ENCODE measurements at places on chromosomes 3 and 15.

GRCh38 chr3:8669019-8669418 is 24.4 kb upstream of the SSUH2 start:
- no peak for DNase-seq

GRCh38 chr3:188926741-188927511 is 244.8 kb upstream of the TPRG1 start:
- no peak for DNase-seq

DNA sequence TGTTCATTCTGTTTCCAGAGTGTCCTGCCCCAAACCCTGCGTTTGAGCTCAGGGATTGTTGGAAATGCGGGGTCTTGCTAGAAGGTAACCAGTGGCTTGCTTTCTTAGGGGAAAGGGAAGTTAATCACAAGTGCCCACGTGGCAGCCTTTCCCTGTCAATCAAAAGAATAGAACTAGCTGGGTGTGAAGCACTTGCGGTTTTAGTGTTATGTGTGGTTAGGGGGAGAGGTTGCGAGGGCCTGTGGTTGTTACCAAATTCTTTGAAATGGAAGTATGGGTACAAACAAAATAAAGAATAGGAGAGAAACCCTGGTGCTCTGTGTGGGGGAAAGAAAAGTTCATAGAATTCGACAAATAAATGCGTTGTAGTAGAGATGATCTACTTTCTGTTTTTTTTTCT is 67.6 kb downstream of the FNDC3B start:
- peak; percentile 17 for DNase-seq

- DNase-seq: no peak
Observed at GRCh38 chr3:57446318-57446841, 97.8 kb downstream of the DNAH12 start.

DNA sequence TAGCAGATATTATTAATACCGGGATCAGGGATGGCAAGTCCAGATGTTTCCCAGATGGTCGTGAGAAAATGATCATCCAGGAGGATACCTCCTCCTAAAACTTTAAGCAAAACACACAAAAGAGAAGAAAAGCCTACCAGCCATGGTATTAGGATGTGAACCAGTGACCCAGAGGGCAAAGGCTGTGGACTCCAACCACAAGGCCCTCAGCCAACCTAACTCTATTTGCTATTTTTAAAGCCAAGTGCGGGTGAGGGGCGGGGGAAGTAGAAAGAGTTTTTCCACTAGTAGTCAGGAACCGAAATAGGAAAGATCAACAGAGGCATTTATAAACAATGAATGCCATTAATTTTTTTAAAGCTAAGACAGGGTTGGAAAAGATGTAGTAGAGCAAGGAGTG is 77.4 kb downstream of the STAC start:
- no peak for DNase-seq

DNA sequence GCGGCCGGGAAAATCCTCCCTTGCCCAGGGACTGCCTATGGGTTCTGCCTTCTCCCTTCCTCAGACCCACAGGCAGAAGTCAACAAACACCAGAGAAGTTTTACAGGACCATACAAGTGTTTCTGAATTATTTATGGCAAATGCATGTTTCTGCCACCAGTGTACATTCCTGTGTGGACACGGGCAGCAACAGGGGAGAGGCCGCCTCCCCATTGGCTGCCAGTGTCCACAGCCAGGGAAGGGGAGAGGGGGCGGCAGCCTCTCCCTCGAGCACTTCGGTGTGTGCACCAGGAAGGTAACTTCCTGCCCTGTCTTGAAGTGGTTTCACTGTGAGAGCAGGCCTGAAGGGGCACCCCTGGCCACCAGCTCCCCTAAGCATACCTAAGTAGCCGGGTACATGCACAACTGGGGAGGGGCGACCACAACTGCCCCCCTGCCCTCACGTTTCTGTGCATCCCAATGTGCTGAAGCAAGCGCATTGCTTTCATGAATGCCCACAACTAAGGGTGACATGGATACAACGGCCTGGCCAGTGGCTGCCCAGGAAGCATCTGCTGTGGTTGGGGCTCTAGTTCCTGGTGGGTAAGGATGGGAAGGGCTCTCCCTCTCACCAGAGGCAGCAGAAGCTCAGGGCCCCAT is 14.8 kb upstream of the SHISA5 start:
- DNase-seq: no peak

DNA sequence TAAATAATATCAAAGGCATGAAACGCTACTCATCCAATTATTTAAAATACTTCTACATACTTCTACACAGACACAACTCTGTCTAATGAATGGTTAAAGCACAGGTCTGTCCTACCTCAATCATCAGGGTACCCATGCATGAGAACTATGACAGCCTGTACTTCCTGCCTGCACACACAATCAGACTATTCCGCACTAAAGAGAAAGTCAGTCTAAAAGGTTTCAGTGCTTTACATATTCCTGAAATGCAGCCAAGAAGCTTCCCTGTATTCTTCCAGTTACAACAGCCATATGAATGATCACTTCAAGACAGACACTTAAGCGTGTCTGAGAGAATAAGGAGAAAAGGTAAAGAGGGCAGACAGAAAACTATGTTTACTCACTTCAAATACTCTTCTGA is 58.8 kb downstream of the TUBGCP4 start:
- no peak for DNase-seq

GRCh38 chr3:45225465-45226205 is 452 bp downstream of the TMEM158 start:
- no peak for DNase-seq

GRCh38 chr15:77642793-77643430 is 10.2 kb upstream of the LINGO1 start:
- no peak for DNase-seq

DNA sequence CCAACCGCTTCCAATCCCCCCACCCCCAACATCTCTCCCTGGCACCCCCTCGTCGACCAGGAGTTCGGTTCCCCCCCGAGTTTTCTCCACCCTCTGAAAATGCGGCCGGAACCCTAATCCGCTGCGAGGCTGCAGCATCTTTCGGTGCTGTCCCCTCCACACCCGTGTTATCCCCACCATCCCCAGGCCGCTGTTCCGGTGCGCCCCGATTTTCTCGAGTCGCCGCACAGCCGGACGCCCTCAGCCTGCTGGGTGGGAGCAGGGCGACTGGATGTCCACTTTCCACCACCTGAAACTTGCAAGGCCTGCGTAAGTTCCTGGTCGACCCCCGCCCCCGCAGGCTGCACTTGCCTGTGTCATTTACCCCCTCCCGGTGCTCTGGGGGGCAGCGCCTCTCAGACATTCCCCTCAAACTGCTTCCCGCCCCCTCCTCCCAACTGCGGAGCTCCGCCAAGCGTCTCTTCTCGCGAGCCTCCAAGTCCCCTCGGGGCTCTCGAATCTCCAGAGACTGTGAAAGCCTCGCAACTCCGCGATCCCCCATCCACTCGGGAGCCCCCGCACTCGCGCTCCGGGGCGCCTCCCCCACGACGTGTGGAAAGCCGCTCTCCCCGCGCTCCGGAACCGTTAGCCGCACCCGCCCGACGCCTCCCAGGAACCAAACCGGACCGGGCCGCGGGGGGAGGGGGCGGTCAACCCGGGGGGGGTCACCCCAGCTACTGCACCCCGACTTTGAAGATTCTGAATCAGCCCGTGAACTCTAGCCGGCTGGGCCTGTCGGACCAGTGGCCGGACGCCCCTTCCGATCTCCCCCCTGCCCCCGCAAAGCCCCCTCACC is 566 bp downstream of the ETV5 start:
- no peak for DNase-seq

- DNase-seq: no peak
Observed at GRCh38 chr15:93829115-93829870, 402.1 kb upstream of the MCTP2 start.
